ENCODE measurements at places on chromosomes 11 and 22.

- DNase-seq: no peak
These were observed 349.4 kb upstream of the NCAM1 start for GRCh38 chr11:112611771-112612170.

GRCh38 chr11:111908639-111909305 is 2.8 kb downstream of the CRYAB start:
- DNase-seq: no peak

DNA sequence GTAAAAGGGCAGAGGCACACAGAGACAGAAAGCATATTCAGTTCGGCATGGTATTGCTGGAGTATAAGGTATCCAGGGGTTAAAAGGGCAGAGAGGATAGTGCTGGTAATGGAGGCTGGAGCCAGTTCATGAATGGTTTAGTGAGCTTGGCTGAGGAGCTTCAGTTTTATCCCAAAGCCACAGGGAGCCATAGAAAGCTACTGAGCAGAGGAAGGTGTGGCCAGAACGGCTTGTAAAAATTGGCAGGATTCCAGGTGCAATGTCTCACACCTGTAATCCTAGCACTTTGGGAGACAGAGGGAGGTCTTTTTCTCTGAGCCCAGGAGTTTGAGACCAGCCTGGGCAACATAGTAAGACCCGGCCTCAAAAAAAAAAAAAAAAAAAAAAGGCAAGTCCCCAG is 186.1 kb downstream of the MYO18B start:
- no peak for DNase-seq

DNA sequence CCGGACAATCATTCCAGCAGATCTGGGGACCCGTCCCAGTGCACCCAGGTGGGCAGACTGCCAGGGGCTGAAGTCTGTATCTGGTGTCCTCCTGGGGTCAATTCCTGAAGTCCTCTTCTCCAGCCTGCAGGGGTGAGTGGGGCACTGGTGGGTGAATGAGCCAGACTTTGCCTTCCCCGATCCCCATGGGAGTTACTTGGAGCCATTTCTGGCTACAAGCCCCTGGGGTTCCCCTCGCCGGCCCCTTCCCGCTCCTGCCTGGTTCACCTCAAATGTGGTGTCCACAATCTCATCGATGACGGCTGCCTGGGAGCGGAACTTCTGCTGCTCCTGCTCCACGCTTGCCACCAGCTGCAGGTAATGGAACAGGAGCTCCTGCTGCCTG is 5.0 kb downstream of the CST6 start:
- no peak for DNase-seq

- DNase-seq: peak; percentile 27
These were observed 322.3 kb upstream of the B3GAT1 start for GRCh38 chr11:134734141-134734845.

DNA sequence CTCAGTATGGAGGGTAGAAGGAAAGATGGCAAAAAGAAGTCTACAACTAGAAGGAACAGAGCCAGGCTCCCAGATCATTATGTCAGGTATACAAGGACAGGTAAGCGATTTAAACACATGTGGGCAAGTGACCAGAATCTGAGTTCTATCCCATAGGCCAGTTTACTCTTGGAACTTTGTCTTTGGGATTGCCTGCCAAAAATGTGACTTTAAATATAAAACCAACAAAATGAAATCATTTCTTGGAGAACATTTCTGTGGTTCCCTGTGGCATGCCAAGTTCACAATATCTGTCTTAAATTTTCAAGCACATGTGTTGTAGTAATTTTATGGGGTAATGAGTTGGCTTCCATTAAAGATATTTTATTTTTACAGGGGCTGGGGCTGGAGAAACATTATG is 141.0 kb downstream of the SLC17A6 start:
- DNase-seq: no peak

GRCh38 chr11:12121011-12121410 is 10.6 kb downstream of the MICAL2 start:
- DNase-seq: no peak

GRCh38 chr11:32385998-32386397 is 49.3 kb downstream of the WT1 start:
- DNase-seq: peak; percentile 21

- no peak for DNase-seq
These were observed 20.1 kb upstream of the SPINDOC start for GRCh38 chr11:63793161-63793560.

DNA sequence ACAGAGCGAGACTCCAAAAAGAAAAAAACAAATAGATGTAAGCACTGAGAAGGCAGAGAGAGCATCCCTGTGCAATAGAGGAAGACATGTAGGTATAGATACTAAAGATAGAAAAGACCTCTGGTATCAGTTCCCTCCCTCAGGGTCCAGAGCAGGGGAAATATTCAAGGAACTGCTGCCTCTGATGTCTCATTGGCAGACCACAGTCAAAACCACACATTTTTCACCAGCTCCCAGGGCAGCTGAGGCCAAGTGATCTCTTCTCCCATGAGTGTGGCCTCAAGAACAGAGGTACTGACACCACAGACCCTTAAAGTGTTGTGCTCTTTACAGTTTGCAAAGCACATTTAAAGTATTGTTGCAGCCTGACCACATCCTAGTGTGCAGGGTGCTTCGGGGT is 288.5 kb downstream of the NTM start:
- no peak for DNase-seq

DNA sequence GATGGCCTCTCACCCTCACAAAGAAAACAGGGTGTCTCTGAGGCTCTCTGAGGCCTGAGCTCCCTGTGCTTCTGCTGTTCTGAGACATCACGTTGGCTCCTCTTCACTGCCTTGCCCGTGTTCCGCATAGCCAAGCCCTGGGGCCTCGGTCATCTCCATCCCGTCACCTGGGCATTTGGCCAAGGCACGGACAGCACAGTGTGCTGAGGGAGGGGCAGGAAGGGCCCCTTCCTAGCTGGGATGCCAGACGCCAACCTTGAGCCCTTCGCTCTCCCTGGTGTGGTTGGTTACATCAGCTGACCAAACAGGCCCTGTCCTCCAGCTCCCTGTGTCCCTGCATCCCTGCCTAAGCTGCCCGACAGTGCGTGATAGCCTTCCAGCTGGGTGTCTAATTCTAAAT is 25.9 kb downstream of the MOV10L1 start:
- DNase-seq: no peak

DNA sequence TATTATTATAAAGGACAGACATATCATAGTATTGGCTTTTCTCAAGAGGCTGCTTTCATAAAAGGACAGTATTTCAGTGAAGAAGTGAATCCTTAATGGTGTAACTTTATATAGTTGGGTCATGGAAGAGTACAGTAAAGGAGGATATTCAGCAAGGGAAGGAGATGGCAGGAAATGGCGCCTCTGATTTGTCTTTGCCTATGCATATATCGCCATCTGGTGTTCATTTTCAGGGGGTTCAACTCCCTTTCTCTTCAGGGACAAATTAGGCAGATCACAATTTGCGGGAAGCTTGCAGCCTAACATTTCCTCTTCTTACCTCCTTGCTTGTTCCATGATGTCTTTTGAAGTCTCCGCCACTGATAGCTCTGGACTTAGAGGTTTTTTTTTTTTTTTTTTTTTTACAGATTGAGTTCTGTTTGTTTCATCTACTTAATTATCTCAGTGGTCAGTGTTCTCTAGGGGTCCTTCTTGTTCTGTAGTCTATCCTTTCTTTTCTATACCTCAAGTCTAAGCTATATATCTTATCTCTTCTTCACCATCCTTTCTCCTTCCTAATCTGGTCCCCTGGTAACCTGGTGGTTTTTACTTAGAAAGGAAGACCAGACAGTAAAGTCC is 21.8 kb upstream of the RRM1 start:
- peak; percentile 61 for DNase-seq

DNA sequence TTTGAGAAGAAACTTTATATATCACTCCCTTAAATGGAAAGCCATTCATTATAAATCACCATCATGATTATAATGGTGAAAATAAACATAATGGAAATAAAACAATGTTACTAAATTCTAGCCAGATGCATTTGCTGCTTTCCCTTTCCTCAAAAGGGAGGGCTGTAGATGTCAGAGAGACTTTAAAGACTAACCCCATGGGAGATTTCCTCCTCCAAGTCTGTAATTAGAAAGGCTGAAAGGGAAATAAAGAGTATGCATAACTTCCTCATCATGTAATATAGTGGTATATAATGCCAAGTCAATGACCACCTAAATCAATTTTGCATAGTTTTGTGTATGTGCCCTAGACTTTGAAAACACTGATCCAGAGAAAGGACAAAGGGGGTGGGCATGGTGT is 6.4 kb downstream of the CD6 start:
- no peak for DNase-seq

- DNase-seq: no peak
These were observed 30.6 kb upstream of the TSKU start for GRCh38 chr11:76752321-76753143.

DNA sequence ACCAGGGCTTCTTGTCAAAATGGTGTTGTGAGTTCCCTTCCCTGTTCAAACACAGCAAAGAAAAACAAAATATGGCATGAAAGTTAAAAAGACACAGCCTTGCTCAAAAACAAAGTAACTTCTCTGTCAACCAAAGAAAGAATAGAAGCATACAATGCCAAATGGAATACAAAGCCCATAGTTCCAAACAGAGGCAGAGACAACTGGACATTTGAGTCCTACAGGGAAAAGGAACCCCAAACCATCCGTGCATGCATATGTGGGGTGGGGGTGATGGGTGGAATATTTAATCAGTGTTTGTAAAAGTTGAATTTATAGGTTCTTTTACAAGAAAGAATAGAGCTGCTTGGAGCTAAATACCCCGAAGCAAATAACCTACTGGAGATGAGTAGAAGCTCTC is 218.7 kb downstream of the FAM76B start:
- no peak for DNase-seq

DNA sequence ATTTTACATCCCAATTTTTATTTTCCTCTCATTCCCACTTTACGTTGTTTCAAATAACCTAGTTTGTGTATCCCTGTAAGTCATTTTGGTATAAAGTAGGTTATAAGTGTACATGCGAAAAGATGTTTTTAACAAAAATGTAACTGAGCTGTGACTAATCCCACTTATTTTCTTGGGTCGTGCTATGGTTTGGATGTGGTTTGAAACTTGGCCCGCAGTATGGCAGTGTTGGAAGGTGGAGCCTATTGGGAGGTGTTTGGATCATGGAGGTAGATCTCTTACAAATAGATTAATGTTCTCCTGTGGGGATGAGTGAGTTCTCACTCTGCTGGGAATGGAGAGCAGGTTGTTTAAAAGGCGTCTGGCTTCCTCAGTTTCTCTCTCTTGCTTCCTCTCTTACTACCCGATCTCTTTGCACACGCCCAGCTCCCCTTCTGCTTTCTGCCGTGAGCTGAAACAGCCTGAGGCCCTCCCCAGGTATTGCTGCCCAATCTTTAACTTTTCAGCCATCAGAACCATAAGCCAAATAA is 7.2 kb downstream of the RPL27A start:
- no peak for DNase-seq

All from Caki2 (cell line).